Activated T-helper 1 cell treated with Interleukin-2 at 50 U/mL for 16 hours (primary cell): ENCODE measurements at places on chromosomes 12 and 14.

- no peak for DNase-seq
Observed at GRCh38 chr14:56555921-56556570, 23.6 kb upstream of the TMEM260 start.

- no peak for DNase-seq
Observed at GRCh38 chr14:104343690-104344640, 205.6 kb downstream of the KIF26A start.

- no peak for DNase-seq
Observed at GRCh38 chr12:117473856-117474255, 112.4 kb upstream of the NOS1 start.

DNA sequence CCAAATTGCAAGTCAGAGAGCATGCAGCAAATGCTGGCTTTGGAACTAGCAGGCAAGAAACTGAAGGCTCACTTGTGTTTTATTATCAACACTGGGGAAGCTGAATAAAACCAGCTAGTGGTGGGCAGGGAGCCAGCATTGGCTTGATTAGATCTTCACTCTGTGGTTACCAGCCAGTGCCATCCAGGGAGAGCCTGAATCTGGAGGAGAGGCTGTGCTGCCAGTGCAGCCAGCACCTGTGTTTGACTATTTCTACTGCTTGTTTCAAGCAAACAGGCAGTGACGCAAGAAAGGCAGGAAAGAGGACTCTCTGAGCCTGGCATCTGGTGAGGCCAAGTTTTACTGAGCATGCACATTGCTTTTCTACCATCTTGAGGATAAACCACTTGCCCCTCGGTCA, 247.0 kb downstream of the PHLDA1 start:
- DNase-seq = no peak

- DNase-seq = no peak
Observed at GRCh38 chr12:13154027-13154538, 42.4 kb upstream of the EMP1 start.

- no peak for DNase-seq
Observed at GRCh38 chr14:63357841-63358240, 39.1 kb upstream of the GPHB5 start.
